ENCODE measurements at places on chromosomes 3 and 15.

- DNase-seq: no peak
Observed at GRCh38 chr3:130772129-130772528, 25.5 kb upstream of the PIK3R4 start.

DNA sequence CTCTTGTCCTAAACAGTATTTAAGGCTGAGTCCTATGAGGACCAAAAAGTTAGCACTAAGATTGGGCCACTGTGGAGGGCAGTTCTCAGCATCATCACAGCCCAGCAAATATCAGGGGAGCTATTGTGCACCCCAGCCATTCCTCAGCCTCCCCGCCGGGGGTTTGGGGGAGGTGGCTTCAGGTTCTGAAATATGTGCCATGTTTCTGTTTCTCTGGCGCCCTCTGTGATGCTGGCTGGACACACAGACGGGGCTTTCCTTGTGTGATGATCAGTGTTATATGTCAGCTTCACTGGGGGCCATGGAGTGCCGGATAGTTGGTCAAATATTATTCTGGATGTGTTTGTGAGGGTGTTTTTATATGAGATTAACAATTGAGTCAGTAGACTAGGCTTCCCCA is 106.8 kb downstream of the GABRG3 start:
- no peak for DNase-seq

- no peak for DNase-seq
Observed at GRCh38 chr3:144394032-144394431, 422.4 kb downstream of the DIPK2A start.

DNA sequence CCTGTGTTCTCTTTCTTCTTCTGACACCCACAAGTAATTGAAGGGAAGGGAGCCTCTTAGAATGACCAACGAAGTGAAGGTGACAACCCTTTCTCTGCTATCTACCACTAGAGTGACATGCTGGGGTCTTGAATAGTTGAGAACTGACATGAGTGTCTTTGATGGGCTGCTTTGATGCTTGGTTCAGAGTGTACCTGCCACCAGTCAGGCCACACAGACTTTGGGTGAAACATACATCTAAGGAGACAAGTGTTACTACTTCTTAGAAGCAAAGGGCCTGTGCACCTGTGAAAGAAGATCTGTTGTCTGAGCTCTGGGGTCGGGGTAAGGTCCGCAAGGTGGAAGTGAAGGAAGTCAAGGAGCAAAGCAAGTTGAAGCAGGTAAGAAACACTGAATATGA is 1040.7 kb upstream of the CFAP20DC start:
- no peak for DNase-seq

- no peak for DNase-seq
Observed at GRCh38 chr3:102488331-102488730, 53.5 kb downstream of the ZPLD1 start.

- DNase-seq: no peak
Observed at GRCh38 chr3:155024006-155024638, 56.0 kb upstream of the MME start.

DNA sequence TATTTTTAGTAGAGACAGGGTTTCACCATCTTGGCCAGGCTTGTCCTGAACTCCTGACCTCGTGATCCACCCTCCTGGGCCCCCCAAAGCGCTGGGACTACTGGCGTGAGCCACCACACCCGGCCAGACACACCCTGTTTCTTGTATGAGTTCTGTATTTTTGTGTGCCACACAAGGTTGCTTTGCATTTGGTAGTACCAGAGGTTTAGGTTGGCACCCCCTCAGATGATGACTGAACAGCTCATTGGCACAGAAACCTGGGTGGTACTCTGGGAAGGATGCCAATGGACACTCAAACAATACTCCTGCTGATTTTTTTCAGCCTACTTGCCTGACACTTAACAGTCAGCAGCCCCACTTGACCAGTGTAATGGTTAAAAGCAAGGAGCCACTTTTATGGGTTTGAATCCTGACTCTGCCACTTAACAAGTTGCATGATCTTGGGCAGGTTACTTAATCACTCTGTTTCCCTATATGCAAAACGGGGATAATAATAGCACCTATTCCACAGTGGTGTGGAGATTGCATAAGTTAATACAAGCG is 39.2 kb upstream of the BCL2A1 start:
- DNase-seq: no peak

GRCh38 chr3:58090351-58090750 is 82.1 kb downstream of the FLNB start:
- no peak for DNase-seq

GRCh38 chr3:142958707-142959106 is 4.8 kb downstream of the PAQR9 start:
- DNase-seq: no peak

- no peak for DNase-seq
Observed at GRCh38 chr3:65265942-65266590, 578.3 kb upstream of the ADAMTS9 start.

DNA sequence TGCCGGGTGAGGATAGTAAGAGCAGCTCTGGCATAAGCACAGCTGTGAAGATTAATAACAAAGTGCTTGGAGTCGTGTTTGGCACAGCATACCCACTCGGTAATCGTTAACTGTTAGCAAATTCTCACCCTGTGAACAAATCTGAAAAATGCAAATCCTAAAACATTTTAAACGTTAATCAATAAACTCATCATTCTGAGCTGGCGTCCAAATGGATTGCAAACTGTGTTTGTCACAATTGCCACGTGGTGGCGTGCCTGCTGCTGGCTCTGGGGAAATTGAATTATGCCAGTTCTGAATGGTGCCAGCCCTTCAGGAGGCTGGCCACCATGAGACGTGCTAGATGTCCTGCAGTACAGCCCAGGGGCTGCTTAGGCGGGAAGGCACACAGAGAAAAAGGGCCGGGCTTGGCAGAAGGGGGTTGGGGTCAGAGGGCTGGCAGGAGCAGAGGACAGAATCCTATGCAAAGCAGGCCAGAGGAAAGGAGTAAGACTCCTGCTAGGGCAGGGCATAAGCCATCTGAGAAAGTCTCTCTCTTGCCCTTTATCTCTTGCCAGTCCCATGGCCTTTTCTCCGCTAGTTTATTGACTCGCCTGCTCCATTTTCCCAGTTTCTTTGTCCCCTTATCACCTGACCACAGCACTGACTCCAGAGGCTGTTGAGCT is 22.1 kb upstream of the POLG start:
- DNase-seq: no peak

GRCh38 chr3:42875325-42876151 is at the start of gene CYP8B1:
CYP8B1 (minus strand) TSS chr3:42875879; CDS start chr3:42875816, 63 bp downstream.
- DNase-seq: no peak

DNA sequence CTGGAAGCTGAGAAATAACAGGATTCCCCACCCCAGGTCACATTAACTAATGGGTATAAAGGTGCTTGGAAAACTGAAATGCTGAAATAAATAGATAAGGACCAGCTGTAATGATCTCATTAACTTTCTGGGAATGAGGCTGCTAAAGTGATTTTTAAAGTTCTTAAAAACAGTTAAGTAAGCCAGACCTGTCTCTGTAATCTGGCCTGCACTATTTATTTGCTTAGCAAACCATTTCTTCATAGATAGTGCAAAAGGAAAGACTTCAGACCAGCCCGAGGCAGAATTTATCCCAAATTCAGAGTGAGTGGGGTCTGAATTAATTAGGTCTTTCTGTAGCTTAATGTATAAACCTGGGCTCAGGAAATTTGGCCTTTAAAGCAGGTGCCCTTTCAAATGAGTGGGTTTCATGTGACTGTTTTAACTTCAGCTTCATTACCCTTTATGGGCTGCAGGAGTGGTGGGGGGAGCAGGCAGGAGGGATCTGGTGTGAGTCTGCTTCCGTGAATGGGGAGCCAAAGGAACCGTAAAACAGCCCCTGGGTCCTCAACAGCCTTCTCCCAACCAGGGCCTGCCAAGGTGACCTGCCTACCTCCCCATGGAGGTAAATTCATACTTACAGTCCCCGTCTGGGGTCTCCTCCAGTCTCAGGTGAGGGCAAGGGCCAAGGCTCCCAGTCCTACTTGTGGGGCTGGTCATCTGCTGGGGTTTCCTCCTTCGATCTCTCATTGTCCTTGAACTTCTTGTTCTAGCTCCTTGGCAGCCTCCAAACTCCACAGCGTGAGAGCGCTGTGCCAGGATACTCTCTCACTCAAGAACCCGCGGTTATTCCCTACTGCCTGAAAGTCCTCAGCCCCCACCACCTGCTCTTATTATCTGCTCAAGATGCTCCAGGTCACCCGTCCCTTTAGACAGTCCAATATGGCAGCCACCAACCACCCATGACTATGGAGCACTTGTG is 31.2 kb downstream of the MAGEF1 start:
- no peak for DNase-seq

DNA sequence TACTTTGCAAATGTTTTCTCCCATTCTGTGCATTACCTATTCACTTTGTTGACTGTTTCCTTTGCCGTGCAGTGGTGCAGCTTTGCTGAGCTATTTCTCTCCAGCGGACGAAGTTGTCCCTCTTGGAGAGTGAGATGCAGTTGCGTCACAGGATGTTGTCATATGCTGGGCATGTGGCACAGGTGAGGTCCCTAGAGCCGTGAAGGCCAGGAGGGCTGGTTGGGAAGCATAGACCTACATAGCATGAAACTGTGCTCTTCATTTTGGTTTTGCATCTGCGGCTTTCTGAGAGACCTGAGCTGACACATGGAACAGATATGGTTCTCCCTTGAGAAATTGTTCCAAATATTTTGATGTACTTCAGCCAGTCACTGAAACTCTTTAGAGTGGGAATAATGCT is 108.5 kb downstream of the CACNA1D start:
- DNase-seq: no peak

DNA sequence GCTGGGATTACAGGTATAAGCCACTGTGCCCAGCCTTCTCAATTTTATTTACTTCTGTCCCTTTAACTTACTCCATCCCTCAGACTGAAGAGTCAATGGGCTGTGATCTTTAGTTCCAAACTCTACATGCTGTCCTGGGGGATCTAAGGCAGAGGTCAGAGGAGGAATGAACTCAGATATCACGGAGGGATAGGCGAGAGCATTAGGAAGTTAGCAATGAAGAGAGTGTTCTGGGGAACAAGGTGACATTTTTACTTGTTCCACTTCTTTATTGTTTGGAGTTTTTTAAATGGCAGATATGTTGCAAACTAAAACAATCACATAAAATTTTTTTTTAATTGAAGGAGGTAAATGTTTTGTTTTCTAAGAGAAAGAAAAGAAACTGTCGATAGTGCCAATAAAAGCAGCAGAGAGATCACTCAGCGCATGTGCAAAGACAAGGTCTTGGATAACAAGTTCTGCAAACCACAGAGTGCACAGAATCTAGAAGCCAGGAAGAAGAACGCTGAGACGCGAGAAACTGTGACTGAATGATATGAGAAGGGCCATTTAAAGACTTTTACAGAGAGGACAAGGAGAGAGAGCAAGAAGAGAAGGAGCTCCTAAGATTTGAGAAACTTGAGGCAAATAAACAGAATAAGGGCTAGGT is 10.8 kb upstream of the CA12 start:
- DNase-seq: no peak

GRCh38 chr15:40844696-40845030 is 815 bp downstream of the SPINT1 start:
- DNase-seq: peak; percentile 41

DNA sequence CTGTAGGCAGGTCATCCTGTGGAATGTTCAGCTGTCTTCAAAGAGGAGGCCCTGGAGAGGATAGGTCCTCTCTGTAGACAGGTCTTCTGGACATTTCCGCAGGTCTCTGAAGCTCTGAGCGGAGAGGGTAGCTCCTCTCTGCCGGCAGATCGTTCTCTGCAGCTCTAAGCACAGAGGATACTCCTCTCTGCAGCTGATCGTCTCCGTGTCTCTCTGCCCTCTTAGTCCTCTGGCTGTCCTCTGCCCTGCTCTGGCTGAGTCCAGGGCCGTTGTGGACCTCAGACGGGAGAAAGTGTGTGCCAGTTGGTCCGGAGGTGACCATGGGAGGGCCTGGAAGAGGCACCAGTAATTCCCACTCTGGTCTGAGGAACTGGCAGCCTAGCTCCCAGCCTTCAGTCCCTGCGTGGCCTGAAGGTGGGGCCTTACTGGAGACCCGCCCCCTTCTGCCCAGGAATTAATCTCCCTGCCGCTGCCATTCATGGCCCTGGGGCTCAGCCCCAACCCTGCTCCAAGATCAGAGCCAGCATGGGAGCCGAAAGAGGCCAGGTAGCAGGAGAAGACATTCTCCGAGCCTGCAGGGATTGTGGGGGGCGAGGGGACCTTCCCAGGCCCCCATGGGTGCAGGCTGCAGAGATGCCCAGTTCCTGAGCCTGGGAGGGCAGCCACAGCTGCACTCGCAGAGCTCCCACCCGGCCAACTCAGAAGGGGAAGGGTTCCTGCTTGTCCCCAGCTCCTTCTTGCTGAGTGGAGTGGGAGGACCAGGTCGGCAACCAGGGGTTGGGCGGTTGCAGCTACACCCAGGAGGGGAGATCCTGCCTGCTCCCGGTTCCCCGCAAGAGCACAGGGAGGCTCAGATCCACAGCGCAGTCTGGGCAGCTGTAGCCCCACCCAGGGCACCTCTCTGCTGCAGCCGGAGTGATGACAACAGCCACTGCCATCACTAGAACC is 488.7 kb downstream of the RSL24D1 start:
- no peak for DNase-seq

DNA sequence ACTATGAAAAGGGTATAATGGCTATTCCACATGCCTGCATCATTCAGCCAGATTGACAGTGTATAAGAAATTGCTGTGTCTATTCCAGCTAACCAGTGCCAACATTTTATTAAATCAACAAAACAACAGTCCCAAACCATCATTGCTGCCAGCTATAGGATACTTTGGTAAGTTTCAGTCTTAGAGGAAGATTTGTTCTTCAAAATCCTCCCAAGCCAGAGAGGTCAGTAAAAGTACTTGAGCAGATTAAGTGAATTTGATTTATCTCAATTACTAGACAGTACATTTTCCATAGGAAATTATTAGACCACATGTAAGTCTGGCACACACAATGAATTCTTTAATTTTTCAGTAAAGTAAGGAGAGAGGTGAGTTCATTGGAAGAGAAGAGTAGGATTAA is 50.7 kb downstream of the TFG start:
- DNase-seq: no peak

- no peak for DNase-seq
Observed at GRCh38 chr15:67761343-67761742, 64.0 kb upstream of the SKOR1 start.

- no peak for DNase-seq
Observed at GRCh38 chr3:117921411-117921810, 1113.2 kb downstream of the IGSF11 start.

DNA sequence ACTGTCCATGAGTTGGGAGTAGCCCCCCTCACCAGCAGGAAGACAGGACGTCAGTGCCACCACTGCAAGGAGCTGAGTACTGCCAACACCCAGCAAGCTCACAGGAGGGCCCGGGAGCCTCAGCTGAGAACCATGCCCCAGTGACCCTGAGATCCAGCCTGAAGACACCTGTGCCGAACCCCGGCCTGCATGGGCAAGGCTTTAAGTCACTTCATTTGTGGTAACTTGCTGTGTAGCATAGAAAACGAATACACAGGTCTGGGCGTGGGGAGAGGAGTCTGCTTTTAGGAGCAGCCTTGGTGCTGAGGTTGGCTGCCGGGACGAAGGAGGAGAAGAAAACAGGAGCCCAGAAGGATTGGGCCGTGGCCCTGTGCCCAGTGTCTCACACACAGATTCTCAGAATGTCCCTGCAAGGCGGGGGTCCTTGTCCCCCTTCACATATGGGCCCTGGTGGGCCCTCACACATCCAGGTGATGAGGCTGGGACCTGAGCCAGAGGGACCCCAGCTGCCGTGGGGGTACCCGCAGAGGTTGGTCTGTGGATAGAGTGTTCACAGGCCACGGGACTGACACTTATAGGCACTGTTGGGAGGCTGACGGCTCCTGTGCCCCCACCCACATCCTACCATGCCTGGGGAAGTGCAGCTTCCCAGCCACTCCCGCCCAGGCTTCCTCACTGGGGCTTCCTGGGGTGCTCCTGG is 85.3 kb downstream of the PLXNA1 start:
- DNase-seq: no peak

GRCh38 chr3:49803465-49804140 is 542 bp downstream of the INKA1 start:
- DNase-seq: peak; percentile 48

- DNase-seq: no peak
Observed at GRCh38 chr15:54082836-54083492, 104.7 kb downstream of the UNC13C start.

Measured in T-helper 1 cell (primary cell).